H4 (cell line): ENCODE measurements at places on chromosomes 3 and 15. TPM values are rescaled to one million over a fixed set of nuclear protein-coding genes. Genes with fewer than 3 reads are reported as not detected.
A peak's percentile ranks its signal among the peaks of the same experiment; 100 is the strongest.

DNA sequence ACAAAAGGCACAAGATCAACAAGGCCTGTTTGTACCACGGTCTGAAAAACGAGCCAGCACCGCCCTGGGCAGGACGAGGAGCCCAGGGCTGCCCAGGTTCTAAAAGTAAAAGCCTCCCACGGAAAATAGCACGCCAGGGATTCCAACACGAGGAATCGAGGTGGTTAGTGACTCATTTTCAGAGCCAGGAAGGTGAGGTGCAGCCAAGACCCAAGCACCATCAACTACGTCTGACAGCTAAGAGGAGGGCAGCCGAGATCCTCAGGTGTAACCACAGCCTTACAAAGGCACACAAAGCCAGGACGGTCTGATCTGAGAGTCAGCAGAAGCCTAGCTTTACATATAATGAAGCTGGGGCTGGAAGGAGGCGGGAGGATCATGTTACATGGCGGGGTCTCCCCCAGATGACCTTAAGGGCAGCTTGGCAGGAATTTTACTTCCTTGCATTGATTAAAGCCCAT is 52.5 kb downstream of the ATP10A start:
- DNase-seq = no peak

GRCh38 chr15:73681856-73682599 is 2.2 kb upstream of the CD276 start:
- no peak for DNase-seq

DNA sequence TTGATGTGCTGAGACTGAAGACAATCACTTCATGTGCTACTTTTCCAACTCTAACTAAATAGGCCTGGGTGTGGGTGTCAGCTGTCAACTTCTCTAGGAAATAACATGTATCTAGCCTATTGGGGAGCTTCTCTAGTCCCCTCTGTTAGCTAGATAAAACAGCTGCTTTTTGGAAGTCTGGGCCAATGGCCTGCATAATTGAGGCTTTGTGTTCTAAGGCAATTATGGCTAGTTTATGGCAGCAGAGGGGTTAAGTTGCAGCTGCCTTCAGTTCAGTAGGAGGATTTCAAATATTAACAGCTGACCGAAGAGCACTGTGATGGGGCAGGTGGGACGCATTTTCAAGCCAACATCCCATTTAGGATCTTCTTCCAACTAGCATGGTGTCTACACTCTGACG is 6.4 kb downstream of the COL8A1 start:
- no peak for DNase-seq

- DNase-seq = no peak
Observed at GRCh38 chr15:68704496-68705021, 116.1 kb downstream of the ANP32A start.

- no peak for DNase-seq
Observed at GRCh38 chr15:101326462-101327146, 31.6 kb upstream of the SNRPA1 start.

DNA sequence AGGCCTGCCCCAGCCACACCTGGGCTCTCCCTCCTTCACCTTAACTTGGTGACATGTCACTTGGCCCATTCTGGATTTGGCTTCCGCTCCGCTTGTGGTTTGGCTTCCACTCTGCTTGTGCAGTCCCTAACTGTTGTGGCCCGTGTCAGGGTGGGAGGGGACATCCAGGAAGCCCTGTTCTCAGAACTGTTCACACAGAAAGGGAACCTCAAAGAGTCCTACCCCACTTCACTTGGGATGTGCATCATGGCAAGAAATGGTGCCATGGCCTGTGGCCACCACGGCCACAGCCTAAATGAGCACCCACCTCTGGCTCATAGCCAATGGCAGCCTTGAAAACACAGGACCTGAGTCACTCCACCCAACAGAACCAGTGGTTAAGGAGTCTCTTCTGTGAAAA is 63.4 kb downstream of the CYP19A1 start:
- no peak for DNase-seq

DNA sequence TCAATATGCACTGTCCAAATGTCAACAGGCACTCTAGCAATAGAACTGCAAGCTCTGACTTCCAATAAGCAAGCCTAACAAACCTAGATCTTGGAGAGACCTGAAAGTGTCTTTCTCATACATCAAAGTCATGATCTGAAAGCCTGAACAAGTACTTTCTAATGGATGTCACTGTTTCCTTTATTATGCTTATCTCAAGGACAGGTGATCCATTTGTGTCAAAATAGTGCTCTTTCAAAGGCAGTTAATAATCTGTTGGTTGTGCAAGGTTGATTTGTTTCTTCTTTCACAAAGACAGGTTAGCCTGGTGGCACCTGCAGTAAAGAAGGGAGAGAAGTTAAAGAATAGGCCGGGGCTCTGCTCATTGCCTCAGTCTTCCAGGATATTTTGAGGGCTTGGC is 146.8 kb downstream of the EPHB1 start:
- no peak for DNase-seq

GRCh38 chr3:69425249-69425648 is 39.4 kb upstream of the FRMD4B start:
- DNase-seq = peak; percentile 32

DNA sequence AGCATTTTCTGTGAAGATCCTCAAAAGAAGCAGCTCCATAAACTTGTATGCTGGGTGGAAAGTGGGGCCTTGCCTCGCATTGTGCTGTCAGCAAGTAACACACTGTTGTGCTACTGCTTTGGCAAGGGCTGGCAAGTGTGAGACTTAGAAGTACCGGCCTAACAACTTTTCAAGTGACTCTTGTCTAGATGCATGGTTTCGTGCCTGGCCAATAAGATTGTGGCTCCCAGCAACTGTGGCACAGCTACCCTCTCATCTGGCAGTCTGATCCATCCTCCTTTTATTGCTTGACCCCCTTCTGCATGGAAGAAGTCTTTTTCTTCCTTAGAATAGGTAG is 79.4 kb upstream of the VEPH1 start:
- DNase-seq = no peak

The PLSCR2 gene
- total RNA-seq = not detected in 2 replicates

The FBXO40 gene
- total RNA-seq = not detected in 2 replicates

The MORC1 gene
- total RNA-seq = 0.04 and 0.10 TPM in 2 replicates

The CHRFAM7A gene
- total RNA-seq = 0.90 and 1.2 TPM in 2 replicates

The FYCO1 gene
- 3.7 and 4.3 TPM in 2 replicates for total RNA-seq
